ENCODE measurements at places on chromosomes 6 and 20.

- no peak for DNase-seq
These were observed 16.9 kb upstream of the ZSCAN9 start for GRCh38 chr6:28208111-28208659.

GRCh38 chr6:89886378-89887120 lies 7.7 kb upstream of the GJA10 start:
- DNase-seq = no peak

GRCh38 chr6:116512734-116513133 lies 1.3 kb downstream of the CALHM5 start:
- DNase-seq = no peak

DNA sequence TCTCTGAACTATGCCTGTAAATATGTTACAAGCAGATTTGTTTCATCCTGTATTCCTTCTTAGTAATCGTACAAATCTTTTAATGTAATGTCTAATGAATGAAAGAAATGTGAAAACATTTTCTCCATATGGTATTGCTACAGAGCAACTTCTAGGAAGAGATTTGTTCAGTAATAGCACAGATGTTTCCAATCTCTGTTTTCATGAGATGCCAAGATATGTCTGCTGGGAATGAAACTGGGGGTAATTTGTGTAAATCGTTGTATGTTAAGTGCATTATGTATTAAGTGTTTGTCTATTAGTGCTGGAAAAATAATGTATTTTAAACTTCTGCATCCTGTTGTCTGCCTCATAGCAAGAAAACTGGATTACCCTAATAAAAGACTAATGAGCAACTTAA lies 722.2 kb upstream of the EYS start:
- DNase-seq = no peak

DNA sequence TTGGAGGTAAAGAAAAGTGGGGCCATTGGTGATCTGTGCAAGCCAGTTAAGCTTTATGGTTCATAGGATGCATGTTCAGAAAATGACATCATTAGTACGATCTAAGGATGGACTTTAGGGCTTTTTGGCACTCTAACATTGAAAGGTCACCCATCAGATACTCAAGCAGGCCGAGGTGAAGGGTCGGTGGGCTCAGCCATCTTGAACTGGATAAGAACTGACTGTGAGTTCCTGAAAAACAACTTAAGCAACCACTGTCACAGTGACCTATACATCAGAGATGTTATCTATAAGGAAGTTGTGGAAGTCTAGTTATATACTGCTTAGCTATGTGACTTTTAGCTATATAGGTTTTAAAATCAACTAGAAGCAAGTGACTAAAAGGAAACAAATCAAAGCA lies 13.0 kb upstream of the ITCH start:
- no peak for DNase-seq

DNA sequence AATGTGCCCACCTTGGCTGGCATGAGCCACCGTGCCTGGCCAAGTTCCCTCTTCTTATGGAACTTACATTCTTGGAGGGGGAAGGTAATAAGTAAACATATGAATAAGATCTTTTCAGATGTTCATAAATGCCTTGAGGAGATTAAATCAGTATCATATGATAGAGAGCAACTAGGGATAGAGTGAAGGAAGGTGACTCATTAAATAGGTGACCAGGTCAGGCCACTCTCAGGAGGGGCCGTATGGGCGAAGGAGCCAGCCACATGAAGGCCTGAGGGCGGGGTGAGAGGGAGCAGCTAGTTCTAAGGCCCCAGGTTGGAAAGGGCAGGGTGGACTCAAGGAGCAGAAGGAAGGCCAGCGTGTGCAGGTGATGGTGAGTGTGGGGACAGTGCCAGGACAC lies 91.1 kb downstream of the UST start:
- DNase-seq = no peak

DNA sequence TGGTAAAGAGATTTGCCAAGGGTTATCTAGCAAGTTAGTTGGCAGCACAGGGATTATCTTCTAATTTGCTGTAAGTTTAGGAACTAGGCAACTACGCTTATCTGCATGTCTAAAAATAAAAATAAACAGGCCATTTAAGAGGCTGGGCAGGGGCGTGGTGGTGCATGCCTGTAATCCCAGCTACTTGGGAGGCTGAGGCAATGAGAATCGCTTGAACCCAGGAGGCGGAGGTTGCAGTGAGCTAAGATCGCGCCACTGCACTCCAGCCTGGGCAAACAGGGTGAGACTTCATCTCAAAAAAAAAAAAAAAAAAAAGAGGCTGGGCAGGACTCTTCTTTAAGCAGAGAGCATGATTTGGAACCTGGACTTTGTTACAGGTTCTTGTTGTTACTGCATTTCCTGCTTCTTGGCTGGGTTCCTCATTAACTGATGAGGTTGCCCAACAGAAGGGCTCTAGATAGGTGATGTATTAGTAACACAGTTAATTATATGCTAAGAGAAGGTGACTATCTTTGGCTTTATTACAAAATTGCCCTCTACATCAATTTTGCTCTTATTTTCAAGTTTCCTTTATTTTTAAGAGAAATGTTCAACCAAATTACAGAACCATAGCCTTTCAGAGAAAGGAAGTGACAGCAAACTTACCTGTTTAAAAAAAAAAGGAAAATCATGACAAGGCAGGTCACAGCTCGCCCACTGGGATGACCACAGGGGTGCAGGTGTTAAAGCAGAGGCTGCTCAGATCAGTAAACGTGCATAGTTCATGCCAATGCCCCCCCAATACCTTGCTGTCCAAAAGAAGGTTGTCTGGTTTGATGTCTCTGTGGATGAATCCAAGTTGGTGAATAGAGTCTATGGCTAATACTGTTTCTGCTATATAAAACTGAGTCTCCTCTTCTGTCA lies 32.5 kb downstream of the STK38 start:
- no peak for DNase-seq

DNA sequence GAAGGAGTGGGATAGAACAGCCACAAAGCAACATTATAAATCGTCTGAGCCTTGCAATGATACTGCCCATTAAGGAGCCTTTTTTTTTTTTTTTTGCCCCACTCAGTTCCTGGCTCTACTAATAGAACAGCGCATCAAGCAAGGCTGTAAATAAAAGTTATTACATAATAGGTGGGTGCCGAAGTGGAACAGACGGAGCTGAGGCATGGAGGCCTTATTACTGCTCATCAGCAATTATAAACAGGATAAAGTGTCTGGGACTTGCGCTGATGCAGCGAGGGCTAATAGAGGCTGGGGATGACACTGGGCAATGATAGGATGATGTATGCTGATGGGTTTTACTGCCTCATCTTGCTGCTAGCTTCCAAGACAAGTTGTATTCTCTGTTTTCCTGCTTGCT lies 272.1 kb downstream of the ZFAND3 start:
- DNase-seq = no peak

DNA sequence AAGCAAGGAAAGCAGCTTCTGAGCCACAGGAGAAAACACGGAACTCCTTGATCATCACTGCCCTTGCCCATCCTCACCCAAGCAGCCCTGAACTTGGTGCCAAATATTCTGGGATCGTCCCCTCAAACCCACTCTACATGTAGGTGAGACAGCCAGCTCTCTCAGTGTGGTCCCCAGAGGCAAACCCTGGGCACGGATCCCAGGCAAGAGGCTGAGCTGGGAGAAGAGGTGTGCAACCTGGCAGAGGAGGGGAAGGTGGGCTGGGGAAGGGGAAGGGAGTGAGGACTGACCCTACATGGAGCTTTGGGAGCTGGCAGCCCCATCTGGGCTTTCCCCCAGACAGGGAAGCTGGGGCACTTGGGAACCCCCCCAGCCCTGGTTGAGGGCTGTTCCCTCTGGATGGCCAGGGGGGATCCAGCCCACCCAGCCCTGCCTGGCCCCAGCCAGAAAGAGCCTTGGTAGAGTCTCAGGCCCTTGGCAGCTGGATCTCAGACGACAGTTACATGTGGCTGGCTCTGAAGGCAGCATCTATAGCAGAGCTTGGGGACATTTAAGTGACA lies 186.2 kb upstream of the CST7 start:
- no peak for DNase-seq

DNA sequence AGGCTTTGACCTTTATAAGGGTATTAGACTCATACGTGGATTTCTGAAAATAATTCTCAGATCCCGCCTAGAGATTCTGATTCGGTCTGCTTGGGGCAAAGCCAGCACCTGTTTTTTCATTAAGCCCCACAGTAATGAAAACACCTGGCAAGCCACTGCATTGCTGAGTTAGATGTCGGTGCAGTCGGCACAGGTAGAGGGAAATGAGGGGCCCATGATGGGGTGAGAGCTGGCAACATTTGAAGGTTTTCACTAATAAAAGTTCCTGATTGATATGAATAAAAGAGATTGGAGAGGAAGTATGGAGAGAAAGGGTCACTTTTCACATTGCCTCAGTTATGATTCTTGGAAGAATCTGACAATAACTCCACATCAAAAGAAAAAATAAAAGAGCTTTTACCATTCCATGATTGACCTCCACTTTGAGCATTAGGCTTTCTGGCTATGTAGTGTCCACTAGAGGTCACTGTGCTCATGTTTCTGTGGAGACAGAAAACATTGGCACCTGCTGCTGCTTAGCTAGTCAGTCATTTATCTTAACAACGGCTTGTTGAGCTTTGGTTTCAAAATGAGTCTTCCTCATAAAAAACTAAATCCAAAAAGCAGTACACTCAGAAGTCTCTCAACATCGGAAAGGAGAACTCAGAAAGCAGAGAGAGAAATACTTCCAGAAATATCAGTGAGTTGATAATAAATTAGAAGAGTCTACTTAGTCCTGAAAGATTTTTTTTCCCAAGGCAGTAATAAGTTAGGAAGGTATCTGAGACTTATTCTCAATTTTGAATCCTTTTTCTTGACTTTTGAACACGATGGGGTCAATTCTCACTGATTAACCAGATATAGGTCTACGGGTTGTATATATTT lies 53.3 kb upstream of the KLHL31 start:
- DNase-seq = no peak

DNA sequence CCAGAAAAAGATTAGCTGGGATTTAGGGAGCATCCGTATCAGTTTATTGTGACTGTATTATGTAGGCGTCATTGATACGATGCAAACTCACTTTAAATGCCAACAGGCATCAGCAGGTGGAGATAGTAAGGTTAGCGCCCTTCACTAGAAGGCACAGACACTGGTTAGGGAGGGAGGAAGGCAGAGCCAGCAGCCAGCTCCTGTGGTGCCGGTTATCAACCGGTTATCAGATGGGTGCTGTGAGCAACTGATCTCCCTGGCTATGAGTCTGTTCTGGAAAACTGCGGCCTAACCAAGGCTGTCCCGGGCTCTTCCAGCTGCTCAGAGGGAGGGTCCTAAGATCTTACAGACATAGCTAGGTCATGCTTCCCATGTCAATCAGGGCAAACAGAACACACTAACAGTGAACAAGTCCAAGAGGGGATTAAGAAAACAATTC lies 47.5 kb upstream of the CD93 start:
- no peak for DNase-seq

GRCh38 chr6:52161689-52162438 lies 24.3 kb upstream of the IL17A start:
- peak; percentile 14 for DNase-seq

GRCh38 chr6:56101141-56101553 lies 146.2 kb downstream of the COL21A1 start:
- DNase-seq = no peak

GRCh38 chr6:80548532-80548931 lies 442.1 kb downstream of the BCKDHB start:
- DNase-seq = no peak

- DNase-seq = no peak
These were observed 127.4 kb upstream of the HCRTR2 start for GRCh38 chr6:55046869-55047422.

DNA sequence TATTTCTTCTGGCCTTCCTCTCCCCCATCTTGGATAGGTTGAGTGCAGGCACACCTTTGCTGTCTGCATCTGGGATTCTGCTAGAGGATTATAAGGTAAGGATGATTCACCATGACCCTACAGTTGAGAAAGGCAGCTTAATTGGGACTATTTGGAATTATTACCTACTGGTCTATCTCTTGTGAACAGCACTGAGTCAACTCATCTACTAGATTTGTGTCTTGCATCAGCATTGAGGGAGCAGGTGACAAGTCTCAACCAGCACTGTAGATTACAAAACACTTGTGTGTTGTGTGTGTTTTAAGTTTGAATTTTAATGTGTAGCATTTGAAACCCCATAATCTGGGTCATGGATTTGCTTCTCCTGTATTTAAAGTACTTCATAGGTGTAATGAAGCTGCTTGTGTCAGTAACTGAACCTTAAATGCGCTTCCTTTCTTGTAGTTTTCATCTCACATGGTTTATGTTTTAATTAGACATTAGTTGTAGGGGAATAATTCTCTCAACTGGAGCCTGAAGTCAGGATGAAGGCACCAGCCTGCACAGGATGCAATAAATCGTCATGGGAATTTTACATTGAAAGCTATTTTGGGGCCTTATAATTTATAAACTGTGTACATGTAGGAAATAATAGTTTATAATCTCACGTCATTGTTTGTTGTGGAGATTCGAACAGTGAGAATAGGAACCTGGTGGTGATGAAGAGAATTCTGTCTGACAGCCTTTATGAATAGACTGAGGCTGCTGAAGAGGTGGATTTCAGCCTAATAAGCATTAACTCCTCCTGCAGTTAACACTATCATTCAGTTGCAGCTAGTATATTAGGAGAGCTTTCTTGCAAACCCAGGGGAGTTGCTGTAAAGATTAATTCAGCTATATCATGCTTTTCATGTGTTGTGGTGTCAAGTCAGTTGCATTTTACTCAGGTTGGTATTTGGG lies 125.1 kb downstream of the JARID2 start:
- no peak for DNase-seq

DNA sequence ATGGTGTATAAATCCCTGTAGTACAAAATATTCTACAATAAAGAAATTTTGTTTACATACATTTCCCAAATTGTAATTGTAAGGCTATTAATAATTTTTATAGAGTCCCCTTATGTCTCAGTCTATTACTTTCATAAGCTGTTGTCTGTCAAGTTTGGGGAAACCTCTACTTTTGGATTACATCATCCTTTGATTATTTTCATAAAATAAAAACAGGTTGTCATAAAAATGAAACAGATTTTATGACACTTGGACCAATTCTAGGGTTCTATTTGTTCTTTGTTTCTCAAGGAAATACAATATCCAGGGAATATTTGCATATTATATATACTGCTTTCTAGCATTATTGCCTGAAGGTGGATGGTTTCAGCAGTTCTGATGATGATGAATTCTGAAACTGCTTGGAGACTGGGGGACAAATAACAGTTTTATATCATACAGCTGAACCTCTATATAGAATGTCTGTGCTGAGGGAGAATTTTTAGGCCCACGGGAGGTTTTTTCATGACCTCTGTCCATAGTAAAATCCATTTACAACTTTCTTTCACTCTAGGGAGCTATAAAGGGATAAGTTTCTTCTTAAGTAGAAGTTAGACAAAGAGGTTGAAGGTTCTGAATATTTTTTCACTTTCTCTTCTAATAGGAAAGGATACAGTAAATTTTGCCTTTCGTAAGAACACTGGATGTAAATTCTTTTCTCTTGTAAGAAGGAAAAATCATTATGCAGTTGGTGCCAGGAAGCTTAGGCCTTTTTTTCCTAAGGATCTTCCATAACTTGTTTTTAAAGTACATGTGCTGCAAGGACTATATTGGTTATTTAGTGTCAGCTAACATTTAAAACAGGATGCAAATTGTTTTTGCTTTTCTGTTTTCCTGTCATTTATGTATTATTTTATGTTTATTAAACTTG lies 58.0 kb downstream of the CD2AP start:
- DNase-seq = no peak

- DNase-seq = no peak
These were observed 62.2 kb upstream of the SLC22A16 start for GRCh38 chr6:110538416-110539160.

GRCh38 chr6:130908188-130908587 lies 81.0 kb downstream of the SMLR1 start:
- DNase-seq = no peak

Measured in stimulated activated CD8-positive, alpha-beta memory T cell treated with anti-CD3 and anti-CD28 coated beads, Interleukin-15, amount 100 ng/mL, for 48 hours (primary cell).